T-helper 17 cell (primary cell): ENCODE measurements at places on chromosomes 6 and 20. TPM values are rescaled to one million over a fixed set of nuclear protein-coding genes. Genes with fewer than 3 reads are reported as not detected.

MUC21 gene
- not detected for total RNA-seq

SLC25A27 gene
- 1.6 TPM for total RNA-seq

MAN1A1 gene
- 14.2 TPM for total RNA-seq

RTF2 gene
- 62.6 TPM for total RNA-seq

TP53TG5 gene
- not detected for total RNA-seq

C20orf96 gene
- total RNA-seq, result 2.7 TPM

SIM1 gene
- total RNA-seq, result not detected

DNA sequence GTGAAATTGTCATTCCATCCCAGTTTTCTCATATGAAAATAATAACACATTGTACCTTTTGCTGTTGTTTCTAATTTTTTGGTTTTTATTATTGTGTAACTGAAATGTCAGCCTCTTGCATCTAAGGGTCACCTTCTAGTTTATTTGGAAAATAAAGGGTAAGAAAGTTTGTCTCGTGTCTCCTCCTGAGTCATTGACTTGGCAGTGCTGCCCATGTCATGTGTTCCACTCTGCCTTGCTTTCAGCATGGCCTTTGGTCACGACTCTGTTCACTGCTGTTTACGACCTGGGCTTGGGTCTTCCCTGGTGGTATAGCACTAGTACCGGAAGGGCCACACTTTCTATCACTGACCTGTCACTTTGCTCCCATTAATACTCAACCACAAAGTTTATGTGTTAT is 171.4 kb upstream of the RSPO3 start:
- H3K27ac ChIP-seq, result no peak overlapping the region
- H3K4me1 ChIP-seq, result no peaks in the 10 kb centered on the region
- H3K4me3 ChIP-seq, result no peak overlapping the region
- no peaks in the 10 kb centered on the region for H3K36me3 ChIP-seq

DNA sequence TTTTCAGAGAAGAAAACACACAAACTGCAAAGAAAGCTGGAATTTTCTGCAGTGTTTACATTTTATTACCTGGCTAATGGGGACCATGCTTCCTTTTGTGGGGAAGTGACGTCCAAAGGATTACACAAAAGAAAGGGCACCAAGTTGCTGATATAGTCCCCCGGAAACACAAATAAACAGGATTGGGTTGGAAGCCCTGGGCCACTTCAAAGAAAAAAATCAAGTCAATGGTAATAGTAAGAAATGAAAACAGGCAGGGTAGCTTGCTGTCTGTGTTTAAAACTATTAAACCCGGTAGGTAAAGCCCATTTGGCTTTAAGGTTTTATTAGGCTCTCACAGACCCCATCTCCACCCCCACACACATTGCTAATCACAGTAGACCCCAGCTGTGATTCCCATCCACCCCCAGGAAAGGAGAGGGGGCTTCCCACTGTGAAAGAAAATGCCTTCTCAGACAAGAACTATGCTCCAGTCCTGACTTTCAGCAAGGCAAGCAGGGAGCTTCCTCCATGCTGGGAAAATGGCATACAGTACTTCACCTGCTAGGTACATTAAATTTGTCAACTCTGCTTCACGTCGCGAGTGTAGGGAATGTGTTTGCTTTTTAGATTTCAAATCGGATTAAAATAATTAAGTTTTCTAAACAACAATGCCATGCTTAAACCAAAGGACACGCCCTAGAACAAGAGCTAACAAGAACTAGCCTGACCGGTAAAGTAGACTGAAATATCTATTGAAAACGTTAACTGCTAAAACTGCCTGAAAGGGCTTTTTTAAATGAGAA is 1.1 kb downstream of the PERP start:
- peaks cover 29% of the 10 kb centered on the region for H3K4me1 ChIP-seq
- H3K4me3 ChIP-seq, result peak overlapping the region; percentile 96
- peak overlapping the region; percentile 86 for H3K27ac ChIP-seq
- H3K36me3 ChIP-seq, result peaks cover 6% of the 10 kb centered on the region

GRCh38 chr20:59024111-59024530 is 4.9 kb downstream of the TUBB1 start:
- H3K4me3 ChIP-seq, result no peak overlapping the region
- peaks cover 8% of the 10 kb centered on the region for H3K36me3 ChIP-seq
- DNase-seq, result no peak
- peak overlapping the region; percentile 79 for H3K27ac ChIP-seq

- peaks cover 51% of the 10 kb centered on the region for H3K27me3 ChIP-seq
- no peak overlapping the region for H3K4me3 ChIP-seq
- no peaks in the 10 kb centered on the region for H3K36me3 ChIP-seq
- peaks cover 4% of the 10 kb centered on the region for H3K4me1 ChIP-seq
Observed at GRCh38 chr6:13918686-13919250, 6.0 kb upstream of the RNF182 start.

GRCh38 chr6:142697922-142698321 is 247.1 kb downstream of the HIVEP2 start:
- peaks cover 16% of the 10 kb centered on the region for H3K4me1 ChIP-seq
- DNase-seq, result no peak
- H3K27me3 ChIP-seq, result peaks cover 6% of the 10 kb centered on the region
- H3K36me3 ChIP-seq, result peaks cover 2% of the 10 kb centered on the region
- H3K27ac ChIP-seq, result no peak overlapping the region

DNA sequence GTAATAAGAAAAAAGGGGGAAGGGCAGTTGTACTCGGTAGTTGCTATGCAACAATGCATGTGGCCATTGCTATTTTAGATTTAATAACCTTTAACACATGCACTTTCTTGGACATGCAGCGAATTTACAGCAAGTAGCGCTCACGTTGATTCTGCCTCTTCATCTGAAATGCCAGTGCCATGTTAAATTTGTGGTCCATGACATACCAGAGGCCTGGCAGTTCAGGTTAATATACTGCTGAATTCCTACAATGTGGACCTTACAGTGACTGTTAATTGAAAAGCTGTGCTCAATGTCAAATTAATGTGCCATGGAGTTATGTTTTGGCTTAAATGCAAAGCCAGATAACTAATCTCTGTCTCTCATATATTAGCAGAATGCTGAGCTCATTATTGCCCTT is 699.7 kb downstream of the DOK5 start:
- H3K36me3 ChIP-seq, result no peaks in the 10 kb centered on the region
- no peaks in the 10 kb centered on the region for H3K4me1 ChIP-seq
- no peak for DNase-seq

DNA sequence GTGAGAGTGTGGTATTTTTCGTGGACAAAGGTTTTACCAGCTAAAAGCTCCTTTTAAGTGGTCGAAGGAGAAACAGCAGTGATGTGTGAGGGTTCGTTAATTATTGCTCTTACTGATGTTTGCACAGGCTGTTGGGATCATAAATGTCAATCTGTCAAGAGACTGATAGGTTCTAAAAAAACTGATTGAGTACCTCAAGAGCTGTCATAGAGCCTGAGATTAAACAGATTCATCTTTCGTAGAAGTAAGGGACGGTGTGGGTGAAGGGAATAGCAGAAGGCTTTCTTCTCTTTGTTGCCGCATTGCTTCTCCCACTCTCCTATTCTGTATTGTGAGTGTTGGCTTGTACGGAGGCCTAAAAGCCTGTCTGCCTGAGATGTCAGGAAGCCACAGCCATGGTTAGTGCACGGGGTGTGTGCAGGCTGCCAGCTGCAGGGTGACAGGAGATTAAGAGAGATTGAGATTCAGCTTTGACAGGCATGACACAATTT is 291.0 kb downstream of the ZFAND3 start:
- no peaks in the 10 kb centered on the region for H3K27me3 ChIP-seq
- DNase-seq, result no peak
- no peak overlapping the region for H3K4me3 ChIP-seq
- H3K4me1 ChIP-seq, result peaks cover 18% of the 10 kb centered on the region
- H3K27ac ChIP-seq, result peak overlapping the region; percentile 37

DNA sequence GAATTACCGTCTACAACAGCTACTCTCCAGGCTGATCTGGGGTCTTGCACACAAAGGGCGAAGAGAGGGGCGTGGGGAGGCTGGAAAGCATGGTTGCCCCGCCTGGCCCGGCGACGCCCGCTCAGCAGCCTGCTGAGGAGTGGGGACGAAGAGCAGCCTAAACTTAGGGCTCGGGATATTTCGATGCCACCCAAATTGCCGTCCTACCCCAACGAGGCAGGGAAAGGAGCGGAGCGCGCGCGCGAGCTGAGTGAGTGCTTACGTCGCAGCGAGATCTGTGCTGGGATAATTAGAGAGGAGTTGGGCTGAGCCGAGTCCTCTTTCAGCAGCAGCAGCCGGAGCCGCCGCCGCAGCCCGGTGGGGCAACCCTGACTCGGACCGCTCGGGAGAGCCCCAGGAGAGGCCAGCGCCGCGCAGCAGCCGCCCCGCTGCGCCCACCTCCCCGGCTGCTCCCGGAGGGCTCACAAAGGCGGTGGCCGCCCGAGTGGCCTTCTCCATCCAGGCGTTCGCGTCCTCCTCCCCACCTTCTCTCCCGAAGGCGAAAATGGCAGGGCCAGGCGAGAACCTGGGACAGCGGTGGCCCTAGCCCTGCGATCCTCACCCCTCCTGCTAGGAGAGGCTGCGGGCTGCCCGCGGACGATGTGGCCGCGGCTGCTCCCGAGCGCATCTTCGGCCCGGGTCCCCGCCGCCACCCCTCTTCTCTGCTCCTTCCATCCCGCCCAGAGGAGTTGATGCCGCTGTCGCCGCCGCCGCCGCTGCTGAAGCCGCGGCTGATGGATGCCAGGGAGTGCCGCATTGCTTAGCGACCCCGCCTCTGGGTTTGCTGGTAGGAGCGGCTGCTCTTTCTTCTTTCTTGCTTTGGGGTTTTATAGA is at the start of gene CLVS2:
Gene CLVS2 (plus strand): TSS at position 315 of the 873 bp plus-strand sequence. CDS start 1,543 bp downstream, outside the sequence.
- no peak for DNase-seq
- peaks cover 10% of the 10 kb centered on the region for H3K27me3 ChIP-seq
- H3K4me1 ChIP-seq, result no peaks in the 10 kb centered on the region
- H3K4me3 ChIP-seq, result no peak within 1 kb of the TSS
- H3K36me3 ChIP-seq, result no peaks in the 10 kb centered on the region
- H3K27ac ChIP-seq, result no peak within 1 kb of the TSS

DNA sequence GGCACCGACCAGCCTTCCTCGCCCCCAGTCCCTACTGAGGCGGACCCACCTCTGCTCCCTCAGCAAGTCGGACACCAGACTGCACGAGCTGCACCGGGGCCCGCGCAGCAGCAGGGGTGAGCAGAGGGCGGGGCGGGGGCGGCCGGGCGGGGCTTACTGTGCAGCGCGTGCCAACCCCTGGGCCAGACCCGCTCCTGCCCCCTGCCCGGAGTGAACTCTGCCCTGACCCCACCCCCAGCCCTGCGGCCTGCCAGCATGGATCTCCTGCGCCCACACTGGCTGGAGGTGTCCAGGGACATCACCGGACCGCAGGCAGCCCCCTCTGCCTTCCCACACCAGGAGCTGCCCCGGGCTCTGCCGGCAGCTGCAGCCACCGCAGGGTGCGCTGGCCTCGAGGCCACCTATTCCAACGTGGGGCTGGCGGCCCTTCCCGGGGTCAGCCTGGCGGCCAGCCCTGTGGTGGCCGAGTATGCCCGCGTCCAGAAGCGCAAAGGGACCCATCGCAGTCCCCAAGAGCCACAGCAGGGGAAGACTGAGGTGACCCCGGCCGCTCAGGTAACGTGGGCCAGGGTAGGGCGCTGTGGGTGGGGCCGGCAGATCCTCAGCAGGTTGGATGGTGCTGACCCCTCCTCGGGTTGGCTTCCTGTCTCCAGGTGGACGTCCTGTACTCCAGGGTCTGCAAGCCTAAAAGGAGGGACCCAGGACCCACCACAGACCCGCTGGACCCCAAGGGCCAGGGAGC is 1.5 kb upstream of the SLC2A4RG start:
- peaks cover 16% of the 10 kb centered on the region for H3K4me1 ChIP-seq
- H3K27ac ChIP-seq, result peak overlapping the region; percentile 39
- peak overlapping the region; percentile 92 for H3K4me3 ChIP-seq
- H3K27me3 ChIP-seq, result no peaks in the 10 kb centered on the region
- peak; percentile 47 for DNase-seq

DNA sequence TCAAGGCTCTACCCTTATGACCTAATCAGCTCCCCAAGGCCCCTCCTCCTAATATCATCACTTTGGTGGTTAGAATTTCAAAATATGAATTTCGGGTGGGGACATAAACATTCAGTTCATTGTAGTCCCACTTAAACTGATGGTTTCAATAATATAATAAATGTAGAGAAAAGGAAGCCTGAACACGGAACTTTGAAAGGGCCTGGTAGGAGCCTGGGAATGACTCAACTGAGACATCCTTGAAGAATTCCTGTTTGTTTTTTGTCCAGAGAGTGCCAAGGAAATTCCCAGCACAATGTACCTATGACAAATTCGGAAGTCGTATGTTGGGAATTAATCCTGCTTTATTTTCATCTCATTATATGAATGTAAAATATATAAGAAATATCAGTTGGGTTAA is 457.9 kb downstream of the PLCB1 start:
- peaks cover 2% of the 10 kb centered on the region for H3K4me1 ChIP-seq
- no peaks in the 10 kb centered on the region for H3K27me3 ChIP-seq
- no peaks in the 10 kb centered on the region for H3K36me3 ChIP-seq

GRCh38 chr20:1298888-1299511 is 29.9 kb downstream of the SDCBP2 start:
- H3K4me3 ChIP-seq, result no peak overlapping the region
- peaks cover 19% of the 10 kb centered on the region for H3K4me1 ChIP-seq
- DNase-seq, result no peak
- H3K27ac ChIP-seq, result no peak overlapping the region
- no peaks in the 10 kb centered on the region for H3K36me3 ChIP-seq

- no peak overlapping the region for H3K27ac ChIP-seq
- H3K36me3 ChIP-seq, result peaks cover 7% of the 10 kb centered on the region
- no peaks in the 10 kb centered on the region for H3K27me3 ChIP-seq
- no peak for DNase-seq
Observed at GRCh38 chr6:99378636-99379035, 15.4 kb downstream of the COQ3 start.

DNA sequence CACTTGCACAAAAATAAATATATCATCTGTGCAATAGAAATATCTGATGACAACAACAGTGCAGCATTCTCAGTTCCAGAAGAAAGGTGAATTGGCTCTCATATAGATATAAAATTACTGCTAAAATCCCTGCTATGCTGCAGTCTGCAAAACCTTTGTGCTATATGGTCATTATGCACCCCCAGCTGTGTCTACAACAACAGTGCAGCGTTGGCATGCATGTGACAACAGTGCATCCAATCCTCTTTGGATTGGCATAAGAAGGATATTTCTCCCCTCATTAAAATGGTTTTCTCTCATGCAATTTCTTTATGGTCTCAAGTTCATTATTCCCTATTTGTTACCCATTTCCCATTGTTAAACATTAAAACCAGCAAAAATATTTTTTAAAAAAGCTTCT is 23.1 kb downstream of the OR2B6 start:
- H3K36me3 ChIP-seq, result no peaks in the 10 kb centered on the region
- no peak overlapping the region for H3K27ac ChIP-seq
- no peak overlapping the region for H3K4me3 ChIP-seq
- no peaks in the 10 kb centered on the region for H3K4me1 ChIP-seq
- H3K27me3 ChIP-seq, result peaks cover 53% of the 10 kb centered on the region
